ENCODE measurements at places on chromosomes 4 and X. TPM values are rescaled to one million over a fixed set of nuclear protein-coding genes. Genes with fewer than 3 reads are reported as not detected.
A peak's percentile ranks its signal among the peaks of the same experiment; 100 is the strongest.

BTC gene
- not detected for total RNA-seq

HEPH gene
- total RNA-seq: not detected

IL3RA gene
- 13.1 TPM for total RNA-seq

RXFP1 gene
- total RNA-seq: not detected

PNMA6F gene
- total RNA-seq: not detected

VCX3A gene
- total RNA-seq: not detected

NCAPG gene
- total RNA-seq: 55.3 TPM

CXorf65 gene
- 18.0 TPM for total RNA-seq

SRPX2 gene
- total RNA-seq: not detected

DMRTC1B gene
- not detected for total RNA-seq

- no peak for DNase-seq
Observed at GRCh38 chr4:107548211-107548905, 171.7 kb downstream of the PAPSS1 start.

GRCh38 chrX:130083656-130084382 lies 26.5 kb downstream of the ELF4 start:
- DNase-seq: no peak

DNA sequence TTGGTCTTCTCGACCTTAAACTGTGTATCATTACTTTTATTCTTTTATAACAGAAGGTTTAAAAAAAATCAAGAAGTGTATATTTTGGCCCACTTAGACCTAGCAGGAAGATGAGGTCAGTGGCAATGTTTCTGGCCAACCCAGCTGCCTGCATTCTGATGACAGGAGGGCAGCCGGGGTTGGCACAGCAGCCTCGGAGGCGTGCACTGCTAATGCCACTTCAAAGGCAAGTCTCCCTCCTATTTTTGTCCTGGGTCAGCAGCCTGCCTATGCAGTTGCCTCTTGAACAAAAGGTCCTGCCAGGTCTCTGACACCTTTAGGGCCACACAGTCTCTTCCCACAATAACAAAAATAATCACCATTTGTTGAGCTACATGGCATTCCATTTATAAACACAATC lies 89.4 kb upstream of the MYOZ2 start:
- DNase-seq: no peak

DNA sequence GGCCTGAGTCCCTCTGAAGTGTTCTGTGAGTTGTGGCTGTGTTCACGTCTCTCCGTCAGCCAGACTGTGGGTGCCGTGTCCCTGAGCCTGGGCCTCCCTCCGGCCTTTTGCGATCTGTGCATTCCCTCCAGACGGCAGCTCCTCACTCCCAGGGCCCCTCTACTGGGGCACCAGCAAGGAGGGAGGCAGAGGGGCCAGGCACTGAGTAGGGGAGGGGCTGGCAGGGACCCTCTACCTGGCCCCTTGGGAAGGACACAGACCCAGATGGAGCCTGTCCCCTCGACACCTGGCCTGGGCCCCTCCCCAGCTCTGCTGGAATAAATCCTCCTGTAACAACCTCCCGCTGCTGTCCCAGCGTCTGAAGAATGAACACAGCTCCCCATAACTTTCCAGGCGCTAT lies 110.0 kb upstream of the NKX1-1 start:
- peak; percentile 51 for DNase-seq

GRCh38 chr4:39308611-39309010 lies 57.6 kb downstream of the RFC1 start:
- no peak for DNase-seq

DNA sequence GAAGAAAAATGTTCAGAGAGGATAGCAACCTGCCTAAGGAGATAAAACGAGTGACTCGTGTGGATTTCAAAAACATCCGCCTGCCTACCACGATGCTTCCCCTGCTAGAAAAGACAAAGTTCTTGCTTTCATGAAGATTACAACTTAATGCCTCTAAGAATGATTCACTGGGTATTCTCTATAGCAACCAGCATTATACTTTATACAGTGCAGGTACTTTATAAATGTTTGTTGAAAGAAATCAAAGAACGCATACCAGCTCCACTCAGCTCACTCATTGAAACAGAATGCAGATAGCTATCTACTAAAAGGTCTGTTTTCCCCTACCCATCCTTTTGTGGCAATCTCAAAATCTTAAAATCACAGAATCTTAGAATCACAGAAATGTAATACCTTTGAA lies 33.7 kb downstream of the GASK1B start:
- no peak for DNase-seq

DNA sequence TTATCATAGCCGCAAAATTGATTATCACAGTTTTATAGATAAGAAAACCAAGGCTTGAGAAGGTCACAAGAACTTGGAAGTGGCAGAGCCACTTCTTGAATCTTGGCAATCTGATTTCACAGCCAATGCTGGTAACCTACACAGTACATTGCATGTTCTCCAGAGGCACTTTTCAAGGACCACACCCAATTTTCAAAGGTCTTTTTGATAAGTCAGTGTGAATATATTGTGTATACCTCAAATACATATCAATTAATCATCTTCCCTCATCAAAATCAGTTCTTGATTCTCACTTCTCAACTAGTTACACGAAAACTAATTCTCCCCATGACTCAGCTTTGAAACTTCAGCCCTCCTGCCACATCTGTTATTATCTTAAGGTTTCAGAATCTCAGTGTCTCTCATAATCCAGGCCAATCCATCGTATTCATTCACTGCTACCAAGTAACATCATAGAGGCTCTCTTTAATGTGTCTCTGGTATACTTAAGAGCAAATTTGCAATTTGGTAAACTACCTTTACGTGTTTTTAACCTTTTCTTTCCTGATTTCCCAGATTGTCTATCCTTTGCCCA lies 16.8 kb downstream of the CAMK2D start:
- no peak for DNase-seq

DNA sequence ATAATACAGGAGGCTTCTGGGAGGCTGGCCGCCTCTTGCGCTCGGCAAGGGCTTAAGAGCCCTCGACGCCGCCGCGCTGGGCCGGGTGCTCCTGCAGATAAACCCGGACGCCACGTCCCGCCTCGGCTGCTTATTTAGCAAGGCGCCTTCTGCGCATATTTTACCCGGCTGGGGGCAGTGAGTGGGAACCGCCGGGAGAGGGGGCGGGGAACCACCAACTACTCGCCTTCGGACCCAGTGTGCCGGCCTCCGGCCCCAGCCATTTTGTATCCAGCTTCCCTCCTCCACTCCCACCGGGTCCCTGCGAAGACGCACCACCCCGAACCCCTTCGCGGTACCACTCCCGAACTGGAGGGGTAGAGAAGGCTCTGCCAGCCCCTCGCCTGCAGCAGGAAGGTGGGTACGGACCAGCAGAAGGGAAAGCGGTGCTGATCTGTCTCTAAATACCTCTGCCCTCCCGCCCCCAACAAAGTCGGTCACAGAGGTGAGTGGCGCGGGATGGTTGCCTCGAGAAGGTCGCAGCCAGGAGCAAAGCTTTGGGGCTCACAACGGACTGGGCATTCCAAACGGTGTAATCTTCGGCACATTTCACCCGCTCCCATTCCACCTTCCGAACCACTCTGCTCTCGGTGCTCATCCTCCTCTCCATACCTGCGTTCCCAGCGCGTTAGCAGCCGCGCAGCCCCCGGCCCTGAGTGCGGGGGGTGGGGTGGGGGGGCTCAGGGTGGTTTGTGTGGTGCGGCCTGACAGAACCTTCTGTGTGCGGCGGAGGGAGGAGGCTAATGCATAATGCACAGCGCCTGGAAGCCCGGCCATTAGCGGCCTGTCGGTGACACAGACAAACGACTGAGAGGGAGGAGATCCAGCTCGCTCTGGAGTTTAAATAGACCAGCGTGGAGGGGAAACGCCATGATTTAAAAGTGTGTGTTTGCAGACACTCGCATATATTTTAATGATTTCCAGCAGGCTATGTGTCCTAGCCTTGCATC lies 4.9 kb upstream of the BCOR start:
- no peak for DNase-seq

DNA sequence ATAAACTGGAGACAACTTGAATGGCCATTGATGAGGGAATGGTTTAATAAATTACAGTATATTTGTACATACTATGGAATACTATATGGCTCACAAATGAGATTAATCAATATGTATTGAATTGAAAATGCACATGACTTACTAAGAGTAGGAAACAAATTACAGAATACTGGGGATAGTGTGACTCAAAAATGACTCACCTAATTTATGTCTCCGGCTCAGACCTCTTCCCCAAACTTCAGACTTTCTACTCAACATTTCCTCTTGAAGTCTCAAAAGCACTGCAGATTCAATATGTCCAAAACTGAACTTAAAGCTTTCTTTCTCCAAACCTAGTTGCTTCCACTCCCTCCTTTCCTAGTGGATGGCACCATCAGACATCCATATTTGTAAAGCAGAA lies 28.8 kb upstream of the GRIA3 start:
- DNase-seq: no peak

DNA sequence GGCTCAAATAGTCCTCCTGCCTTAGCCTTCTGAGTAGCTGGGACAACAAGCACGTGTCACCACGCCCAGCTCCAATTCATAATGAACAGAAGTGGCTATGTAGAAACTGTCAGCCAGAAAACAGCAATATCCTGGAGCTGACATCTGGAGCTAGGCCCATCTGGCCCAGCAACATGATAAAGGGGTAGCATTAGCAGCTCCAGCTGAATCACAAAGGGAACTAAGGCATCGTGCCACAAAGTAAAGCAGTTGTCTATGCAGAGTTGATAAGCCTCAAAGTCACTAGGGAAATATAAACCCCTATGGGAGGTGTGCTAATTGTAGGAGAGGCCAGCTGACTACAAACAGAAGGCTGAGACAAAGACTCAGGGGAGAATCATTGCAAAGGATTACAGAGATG lies 270.5 kb upstream of the GPC4 start:
- DNase-seq: no peak

DNA sequence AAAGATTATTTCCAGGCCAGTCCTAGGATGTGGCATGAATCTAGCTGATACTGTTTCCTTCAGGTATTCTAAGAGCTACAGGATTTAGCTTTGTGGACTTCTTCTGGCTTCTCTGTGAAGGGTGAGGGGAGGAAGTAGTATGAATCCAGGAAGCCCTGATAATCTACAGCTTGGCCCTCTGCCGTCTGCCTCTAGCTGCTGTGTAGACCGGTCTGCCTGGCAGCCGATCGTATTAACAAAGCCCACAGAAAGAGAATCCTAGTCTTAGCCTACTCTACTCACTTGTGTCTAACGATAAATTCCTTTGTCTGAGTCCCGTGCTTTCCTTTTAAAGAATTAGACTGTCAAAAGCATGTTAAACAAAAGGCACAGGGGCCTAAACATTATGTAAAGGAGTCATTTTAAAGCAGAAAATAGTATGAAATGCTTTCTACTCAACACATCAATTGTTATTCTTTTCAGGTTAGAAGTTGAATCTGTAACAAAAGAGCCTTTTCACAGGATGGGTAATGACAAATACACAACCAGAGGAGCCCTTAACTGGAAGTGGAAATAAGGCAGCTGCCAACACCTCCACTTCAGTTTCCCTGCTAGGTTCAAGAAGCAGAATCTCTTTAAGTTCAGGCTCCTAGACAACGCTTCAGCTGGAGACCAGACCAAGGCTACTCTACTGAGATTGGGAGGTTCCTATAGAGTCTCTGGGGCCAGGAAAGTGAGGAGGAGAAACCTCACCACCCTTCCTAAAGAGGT lies 48.9 kb upstream of the UCP1 start:
- DNase-seq: no peak

DNA sequence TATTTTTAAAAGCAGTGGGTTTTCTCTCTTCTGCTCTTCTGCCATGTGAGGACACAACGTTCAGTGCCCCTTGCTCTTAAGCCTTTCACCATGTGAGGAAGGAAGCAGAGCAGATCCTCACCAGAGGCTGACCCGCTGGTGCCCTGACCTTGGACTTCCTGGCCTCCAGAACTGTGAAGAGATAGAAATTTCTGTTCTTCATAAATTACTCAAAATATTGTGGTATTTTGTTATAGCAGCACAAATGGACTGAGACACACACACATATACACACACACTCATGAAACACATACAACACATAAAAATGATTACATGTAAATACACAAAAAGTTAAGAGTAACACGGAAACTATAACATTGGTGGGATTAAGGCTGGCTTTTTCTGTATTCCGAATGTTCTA lies 244.8 kb upstream of the NOCT start:
- DNase-seq: no peak

- no peak for DNase-seq
Observed at GRCh38 chr4:19615086-19615689, 636.5 kb upstream of the SLIT2 start.

DNA sequence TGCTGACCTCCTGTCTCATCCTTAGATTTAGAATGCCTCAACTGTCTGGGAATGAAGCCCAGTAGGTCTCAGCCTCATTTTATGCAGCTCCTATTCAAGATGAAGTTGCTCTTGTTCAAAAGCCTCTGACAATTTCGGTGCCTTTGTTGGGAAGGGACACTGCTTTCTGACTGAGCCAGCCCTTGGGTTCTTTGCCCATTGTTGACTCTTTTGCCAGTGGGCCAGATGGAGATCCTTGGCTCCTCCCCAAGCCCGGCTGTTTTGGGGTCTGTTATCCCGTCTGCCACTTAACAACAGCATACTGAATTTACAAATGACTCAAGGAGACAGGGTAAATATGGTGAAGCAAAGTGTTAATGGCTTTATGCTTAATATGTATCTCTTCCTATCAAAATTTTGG lies 58.3 kb upstream of the PRKX start:
- DNase-seq: no peak

DNA sequence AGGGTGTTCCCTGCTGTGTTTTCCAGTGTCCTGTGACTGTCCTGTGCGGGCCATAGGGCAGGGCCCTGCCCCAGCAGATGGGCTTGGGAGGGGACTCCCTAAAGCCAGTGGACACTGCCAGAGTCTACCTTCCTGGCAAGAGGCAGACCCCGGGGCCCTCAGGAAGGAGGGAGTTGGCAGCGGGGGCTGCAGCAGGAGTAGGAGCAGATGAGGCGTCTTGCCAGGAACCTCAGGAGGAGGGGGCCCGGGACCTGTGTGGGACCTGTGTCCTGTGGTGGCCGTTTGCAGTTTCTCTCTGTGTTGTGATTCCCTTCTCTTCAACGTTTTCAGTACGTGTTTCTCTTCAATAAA lies 3.8 kb downstream of the PNMA3 start:
- no peak for DNase-seq

DNA sequence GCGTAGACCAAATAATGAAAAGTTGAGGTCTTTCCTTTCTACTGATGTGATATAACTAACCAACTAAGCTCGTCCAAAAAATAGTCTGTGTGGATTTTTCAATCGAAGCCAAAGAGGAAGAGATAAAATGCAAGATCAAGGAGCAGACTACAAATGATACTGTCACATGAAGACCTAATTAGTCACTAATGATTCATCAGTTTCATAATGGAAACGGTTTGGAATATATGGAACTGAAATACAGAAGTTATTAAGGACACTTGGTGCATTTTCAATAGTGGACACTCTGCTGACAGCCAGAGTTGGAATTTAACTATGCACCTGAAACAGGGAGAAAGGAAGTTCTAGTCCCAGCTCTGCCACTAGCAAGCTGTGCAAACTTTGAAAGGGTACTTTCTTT lies 119.8 kb downstream of the GUCY2F start:
- no peak for DNase-seq

- DNase-seq: no peak
Observed at GRCh38 chrX:3403748-3404147, 57.3 kb upstream of the MXRA5 start.

Measured in natural killer cell treated with Interleukin-12 subunit alpha and Interleukin-12 subunit beta and Interleukin-15 and Interleukin-18, amount 100 ng/mL, for 72 hours (primary cell).